ENCODE measurements at places on chromosomes 7 and 10.

DNA sequence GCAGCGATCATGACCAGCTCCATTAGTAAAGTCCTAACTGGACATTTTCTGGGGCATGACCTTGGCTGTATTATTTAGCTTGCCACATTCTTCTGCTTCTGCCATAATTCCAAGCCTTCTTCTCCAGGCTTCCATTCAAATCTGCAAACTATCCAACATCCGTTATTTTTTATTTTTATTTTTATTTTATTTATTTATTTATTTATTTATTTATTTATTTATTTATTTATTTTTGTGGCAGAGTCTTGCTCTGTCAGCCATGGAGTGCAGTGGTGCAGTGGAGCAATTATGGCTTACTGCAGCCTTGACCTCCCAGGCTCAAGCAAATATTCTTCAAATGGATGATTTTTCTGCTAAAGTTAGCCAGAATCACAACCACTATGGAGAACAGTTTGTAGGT lies 187.2 kb upstream of the CDK1 start:
- DNase-seq: no peak

GRCh38 chr10:89426230-89426868 lies 12.0 kb downstream of the IFIT5 start:
- no peak for DNase-seq

DNA sequence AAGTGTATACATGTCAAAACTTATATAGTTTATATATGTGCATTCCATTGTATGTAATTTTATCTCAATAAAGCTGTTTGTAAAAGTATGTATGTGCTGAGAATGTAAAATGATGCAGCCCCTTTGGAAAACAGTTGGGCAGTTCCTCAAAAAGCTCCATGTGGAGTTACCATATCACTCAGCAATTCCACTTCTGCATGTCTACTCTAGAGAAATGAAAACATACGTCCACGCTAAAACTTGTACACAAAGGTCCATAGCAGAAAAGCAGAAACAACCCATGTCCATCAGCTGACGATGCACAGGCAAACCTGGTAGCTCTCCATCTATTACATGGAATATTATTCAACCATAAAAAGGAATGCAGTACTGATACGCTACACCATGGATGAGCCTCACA lies 8.3 kb upstream of the RGS10 start:
- DNase-seq: no peak

DNA sequence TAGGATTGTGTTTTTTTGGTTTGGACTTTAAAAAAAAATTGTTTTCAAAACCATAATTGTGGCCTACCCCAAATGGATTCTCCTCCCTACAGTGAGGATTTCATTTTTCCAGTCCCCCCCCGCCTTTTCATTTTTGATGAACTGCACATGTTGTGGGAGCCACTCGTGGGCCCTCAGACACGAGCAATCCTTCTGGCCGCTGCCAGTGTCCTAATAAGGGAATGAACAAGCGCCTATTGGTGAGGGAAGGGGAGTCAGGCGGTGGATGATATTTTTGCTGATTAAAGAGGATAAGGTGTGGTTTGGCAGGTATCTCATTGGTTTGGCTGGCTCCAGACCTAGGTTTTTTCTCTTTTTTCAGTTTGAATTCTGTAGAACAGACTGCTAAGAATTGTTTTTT lies 78.7 kb upstream of the AGBL3 start:
- no peak for DNase-seq

DNA sequence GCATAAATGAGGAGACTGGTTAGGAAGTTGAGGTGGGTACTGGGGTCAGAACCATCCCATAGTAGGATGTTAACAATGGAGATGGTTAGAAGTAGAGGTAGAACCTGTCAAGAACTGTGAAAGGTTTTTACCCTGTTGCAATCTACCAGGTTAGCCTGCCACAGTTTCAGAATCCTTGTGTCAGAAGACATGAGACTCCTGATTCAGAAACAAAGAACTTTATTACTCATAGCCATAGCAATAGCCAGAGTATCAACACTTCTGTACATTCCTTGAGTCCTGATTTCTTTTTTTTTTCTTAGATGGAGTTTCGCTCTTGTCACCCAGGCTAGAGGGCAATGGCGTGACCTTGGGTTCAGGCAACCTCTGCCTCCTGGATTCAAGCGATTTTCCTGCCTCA lies 200.9 kb downstream of the GRM3 start:
- DNase-seq: no peak

GRCh38 chr7:311796-312195 lies 21.8 kb downstream of the FOXL3 start:
- DNase-seq: no peak

- no peak for DNase-seq
These were observed 33.1 kb downstream of the SMC3 start for GRCh38 chr10:110600487-110601101.

GRCh38 chr10:70093335-70093944 lies 39.2 kb downstream of the AIFM2 start:
- DNase-seq: no peak

- DNase-seq: no peak
These were observed 59.8 kb downstream of the RAMP3 start for GRCh38 chr7:45217358-45217757.
